ENCODE measurements at places on chromosomes 2 and 18.

DNA sequence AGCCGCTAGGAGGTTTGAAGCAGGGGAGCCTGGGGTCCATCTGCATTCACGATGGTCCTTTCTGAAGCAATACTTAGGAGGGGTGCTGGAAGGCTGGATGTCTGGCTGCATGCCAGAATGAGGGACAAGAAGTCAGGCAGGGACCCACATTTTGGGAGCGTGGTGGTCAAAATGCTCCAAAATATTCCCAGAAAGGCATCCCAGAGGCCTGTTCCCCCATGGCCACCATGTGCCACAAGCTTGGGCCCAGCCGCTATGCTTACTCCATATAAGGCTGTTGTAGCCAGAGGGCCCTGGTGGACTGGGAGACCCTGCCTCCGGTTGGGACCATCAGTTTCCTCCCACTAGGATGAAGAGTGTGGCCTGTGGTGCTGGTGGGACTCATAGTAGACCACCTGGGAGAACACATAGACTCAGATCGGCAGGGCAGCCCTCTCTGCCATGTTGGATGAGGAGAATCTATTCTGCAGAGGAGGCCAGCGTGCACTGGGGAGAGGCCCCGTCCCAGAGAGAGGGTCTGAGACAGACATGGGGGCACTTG, 3.6 kb upstream of the PROM2 start:
- DNase-seq = no peak

DNA sequence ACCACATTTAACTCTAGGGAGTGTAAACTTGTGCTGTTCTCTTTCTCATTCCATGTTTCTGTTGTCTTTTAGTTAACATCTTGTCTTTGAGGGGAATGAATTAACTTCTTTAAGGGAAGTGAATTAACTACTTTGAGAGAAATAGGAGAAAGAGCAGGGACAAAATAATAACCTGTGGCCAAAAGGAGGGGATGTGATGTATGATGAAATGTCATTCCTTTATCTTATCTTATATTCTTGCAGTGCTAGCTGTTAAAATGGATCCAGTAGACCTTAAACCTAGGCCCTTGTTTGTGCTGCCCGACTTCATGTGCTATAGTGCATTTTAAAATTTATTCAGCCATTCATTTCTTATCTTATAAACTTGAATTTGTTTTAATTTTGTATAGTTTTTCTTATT, 18.4 kb downstream of the ABI2 start:
- DNase-seq = no peak

DNA sequence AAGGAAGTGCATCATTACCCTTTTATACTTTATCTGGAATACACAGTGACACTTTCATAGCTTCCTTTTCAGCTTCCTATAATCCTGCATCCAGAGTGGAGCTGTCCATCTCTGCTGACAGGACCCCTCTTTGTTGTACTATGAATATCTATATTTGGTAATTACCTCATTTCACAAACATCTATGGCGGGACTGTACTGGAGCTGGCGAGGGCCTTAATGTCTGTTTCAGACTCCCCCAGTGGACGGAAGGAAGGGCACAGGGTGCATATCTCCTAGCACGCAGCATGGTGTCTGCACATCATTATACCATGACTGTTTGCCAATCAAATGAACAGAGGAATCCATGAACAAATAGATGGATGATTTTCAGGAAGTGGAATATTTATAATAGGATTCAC, 142.3 kb downstream of the SOX11 start:
- no peak for DNase-seq

- peak; percentile 83 for DNase-seq
Measured at GRCh38 chr2:239275044-239275685, 125.7 kb downstream of the HDAC4 start.

- no peak for DNase-seq
Measured at GRCh38 chr2:160194351-160194750, 5.7 kb downstream of the ITGB6 start.

DNA sequence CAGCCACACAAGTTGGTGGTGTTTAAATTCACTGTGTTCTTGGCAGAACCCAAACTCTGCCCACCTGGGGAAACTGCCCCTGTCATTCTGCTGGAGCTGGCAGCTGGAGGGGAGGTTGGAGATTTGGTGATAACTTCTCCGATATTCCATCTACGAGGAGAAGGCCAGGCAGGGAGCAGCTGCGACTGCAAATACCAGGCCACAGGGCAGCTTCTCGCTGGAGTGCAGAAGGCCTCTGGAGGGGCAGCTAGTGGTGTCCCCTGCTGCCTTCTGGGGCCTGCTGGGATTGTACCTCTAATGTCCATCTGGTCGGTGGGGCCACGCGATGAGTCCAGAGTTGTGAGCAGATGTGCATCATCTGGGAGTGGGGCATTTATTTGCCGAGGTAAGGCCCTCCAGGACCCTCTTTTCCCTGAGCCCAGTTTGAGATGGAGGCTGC, 98.9 kb downstream of the ACKR3 start:
- no peak for DNase-seq

- peak; percentile 1 for DNase-seq
Measured at GRCh38 chr18:45008694-45009413, 328.2 kb downstream of the SETBP1 start.

DNA sequence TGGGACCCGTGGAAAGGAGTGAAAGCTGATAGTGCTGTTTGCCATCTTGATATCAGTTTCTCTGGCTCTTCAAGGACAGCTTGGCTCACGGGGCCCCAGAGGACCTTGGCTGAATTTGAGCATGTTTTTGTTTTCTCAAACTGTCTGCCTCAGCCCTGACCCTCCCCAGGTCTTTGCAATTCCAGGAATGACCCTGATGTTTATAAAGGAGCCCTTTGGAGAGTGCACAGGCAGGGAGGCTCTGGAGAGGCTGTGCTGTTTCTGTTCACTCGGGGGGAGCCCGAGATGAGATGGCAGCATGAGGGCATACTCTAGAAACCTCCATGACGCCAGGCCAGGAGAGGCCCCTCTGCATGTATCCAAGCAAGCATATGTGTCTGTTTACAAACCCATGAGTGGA, 16.4 kb downstream of the IGFBP2 start:
- no peak for DNase-seq

- no peak for DNase-seq
Measured at GRCh38 chr2:158116936-158117335, 15.3 kb downstream of the UPP2 start.

DNA sequence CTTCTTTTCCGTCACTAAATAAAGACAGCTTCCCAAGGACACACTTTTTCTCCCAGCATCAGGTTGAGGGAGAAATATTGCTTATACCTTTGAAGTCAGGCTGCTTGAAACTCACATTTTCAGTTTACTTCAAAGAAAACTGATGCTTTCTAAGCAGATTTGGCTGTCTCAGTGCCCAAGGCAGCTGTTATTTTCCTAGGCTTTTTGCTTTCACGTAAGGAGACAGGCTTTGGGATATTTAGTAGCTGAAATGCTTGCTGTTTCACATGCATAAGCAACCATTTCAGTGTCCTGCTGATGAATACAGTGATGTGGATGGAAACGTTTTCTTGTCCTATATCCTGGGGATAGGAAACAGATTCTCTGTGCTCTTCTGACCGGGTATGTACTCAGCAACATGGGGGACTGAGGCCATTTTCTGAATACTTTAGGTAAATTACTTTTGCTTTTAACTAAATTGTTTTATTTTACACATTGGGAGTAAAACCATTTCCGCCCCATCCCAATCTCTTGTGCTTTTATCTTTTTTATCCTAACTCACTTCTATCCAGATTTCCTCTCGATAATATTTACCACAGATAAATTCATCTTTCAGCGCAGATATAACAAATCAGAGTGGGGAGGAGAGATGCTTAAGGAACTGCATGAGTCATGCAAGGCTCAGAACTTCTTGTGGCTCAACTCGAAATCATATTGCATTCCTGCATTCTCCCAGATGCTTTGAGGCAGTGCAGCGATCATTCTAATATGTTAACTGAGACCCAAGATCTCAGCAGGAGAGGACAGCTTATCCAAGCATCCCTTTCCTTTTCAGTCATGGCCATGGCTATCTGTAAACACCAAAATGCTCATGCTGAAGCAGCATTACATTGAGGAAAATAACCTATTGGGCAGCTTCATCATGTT, 22.2 kb downstream of the GALR1 start:
- no peak for DNase-seq

GRCh38 chr2:188235364-188235763, 56.3 kb upstream of the GULP1 start:
- DNase-seq = no peak

GRCh38 chr18:36752929-36753865, 75.6 kb downstream of the TPGS2 start:
- DNase-seq = peak; percentile 32

DNA sequence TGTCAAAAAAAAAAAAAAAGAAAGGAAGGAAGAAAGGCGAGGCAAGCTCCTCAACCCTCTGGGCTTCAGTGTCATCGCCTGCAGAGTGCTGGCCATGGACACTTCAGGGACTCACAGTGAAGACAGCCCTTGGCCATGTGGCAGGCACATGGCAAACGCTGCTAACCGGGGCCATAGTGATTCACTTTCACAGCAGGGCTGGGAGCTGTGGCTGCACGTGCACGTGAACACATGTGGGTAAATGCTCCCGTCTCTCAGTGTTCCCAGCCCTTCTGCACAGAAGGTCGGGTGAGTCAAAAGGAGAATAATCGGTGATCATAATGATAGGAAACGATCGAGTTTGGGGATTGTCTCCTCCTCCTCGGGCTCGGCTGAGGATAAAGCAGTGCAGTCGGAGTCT, 46.1 kb upstream of the UBE2F start:
- DNase-seq = no peak

DNA sequence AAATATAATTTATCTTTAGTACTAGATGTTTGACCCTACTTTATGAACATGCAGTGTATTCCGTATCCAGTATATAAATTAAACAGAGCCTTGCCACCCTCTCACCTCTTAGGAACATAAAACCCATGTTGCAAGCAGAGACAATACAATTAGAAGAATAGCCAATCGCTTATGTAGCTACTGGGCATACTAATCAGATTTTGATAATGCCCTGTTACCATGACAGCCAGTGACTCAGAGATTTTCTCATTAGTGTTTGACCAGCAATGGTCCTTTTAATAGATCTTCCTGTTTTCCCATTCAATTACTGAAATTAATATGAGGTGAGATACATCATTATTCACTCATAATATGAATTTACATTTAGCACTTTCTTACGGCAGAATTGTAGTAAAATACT, 547.3 kb upstream of the VWC2L start:
- DNase-seq = no peak
